ENCODE measurements at places on chromosomes 12 and 14. TPM values are rescaled to one million over a fixed set of nuclear protein-coding genes. Genes with fewer than 3 reads are reported as not detected.

Gene MYH6
- total RNA-seq = not detected

Gene SDS
- total RNA-seq = 0.48 TPM

Gene BICD1
- 19.7 TPM for total RNA-seq

Gene ZNF705A
- not detected for total RNA-seq

Gene GPR68
- 0.06 TPM for total RNA-seq

Gene DPPA3
- not detected for total RNA-seq

Gene PLEKHA5
- 7.5 TPM for total RNA-seq

Gene OR4E2
- not detected for total RNA-seq

Gene IL26
- not detected for total RNA-seq

Gene PLA2G1B
- not detected for total RNA-seq

Gene TUBA1C
- 2,014 TPM for total RNA-seq

Gene CLEC2A
- not detected for total RNA-seq
